ENCODE measurements at places on chromosomes 16 and 17.

DNA sequence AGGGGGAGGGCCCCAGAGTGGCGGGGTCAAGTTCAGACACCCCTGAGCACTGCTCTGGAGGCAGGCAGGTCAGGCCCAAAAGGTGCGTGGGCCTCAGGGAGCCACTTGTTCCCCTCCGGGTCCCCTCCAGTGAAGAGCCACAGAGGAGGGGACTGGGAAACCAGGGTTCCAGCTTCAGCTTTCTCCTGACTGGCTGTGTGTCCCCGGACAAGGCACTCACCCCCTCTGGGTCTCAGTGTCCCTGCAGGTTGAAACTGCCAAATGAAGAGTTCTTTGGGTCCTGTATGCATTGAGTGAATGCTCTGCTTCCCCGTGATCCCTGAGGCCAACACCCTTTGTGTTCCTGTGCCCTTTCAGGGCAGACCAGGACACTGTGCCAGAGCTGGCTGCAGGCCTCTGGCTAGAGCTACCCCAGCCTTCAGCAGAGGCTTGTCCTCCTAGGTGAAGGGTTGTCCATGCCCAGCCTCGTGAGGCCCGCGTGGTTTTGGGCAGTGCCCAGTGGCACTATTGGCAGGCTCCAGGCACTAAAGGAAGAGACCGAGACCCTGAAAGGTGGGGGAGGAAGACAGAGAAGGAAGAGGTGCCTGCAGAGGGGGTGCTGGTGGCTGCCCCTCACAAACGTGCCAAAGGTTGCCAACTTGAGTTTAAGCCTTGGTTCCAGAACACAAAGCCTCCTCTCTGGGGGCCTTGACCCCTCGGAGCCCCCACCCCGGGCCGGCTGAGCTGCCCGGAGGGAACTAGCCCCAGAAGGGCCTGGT is 13.3 kb upstream of the WNT3 start:
- no peak for DNase-seq

DNA sequence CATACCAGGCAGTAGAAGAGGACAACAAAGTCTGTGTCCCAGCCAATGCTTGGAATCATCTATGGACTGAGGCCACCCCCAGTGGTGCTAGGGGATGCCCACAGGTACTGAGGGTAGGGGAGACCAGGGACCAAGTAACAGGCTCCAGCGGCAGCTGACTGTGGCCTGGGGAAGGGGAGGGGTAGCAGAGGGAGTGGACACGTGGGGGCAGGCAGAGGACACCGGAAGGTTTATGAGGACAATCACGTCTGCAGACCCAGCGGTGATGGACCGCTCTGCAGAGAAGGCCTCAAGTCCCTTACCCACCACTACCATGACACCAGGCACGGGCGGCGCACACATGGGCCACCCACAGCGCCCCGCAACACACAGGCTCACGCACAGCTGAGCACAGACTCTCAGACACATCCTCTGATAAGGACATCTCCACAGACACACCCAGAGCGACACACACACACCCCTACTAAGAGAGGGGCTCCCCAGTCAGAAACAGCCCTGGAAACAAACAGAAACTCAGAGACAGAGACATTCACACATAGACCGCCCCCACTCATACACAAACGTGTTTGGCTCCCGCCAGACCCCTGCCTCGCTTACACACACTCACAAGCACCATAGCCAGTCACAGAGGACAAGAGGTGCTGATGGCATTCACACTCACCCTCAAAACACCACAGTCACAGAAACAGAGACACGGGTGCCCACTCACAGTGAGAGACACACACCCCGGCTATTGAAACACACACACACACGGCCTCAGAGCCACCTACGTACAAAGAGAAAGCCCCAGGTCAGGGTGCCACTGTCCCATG is 35.8 kb downstream of the SRCIN1 start:
- no peak for DNase-seq

DNA sequence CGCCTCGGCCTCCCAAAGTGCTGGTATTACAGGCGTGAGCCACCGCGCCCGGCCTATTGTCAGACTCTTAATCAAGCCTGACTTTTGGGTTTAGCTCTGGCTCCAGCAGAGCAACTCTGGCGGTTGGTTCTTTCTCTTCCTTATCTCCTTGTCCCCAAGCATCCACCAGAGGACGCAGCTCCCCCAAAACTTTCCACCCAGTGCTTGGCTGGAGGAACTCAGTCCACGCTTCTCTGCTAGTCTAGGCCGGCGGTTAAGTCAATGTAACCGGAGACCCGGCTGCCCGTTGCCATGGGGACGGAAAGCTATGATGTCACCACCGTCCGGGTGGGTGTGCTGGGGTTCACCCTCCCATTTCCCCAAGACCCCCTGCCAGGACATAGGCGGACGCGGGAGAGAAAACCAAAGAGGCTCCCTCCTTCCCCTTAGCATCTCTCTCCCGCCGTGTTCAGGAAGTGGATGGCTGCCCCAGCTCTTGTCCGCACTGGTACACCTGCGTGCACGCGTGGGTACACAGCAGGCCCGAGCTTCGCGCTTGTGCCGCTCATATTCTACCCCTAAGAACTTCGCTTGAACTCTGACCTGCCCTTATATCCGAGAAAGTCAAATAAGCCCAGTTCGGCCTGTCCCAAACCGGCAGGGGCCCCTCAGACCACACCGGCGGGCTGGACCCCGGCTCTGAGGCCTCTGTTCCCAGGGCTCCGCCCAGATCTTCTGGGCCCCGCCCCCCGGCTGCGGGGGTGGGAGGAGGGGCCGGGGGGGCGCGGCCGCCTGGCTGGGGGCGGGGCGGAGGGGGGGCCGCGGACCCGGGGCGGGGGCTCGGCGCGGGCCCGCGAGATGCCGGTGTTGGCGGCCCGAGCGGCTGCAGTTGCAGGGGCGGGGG is at the start of gene RND2:
RND2 (plus strand) TSS at position 825 of the 883 bp plus-strand sequence. CDS start 117 bp downstream, outside the sequence.
- DNase-seq, result peak; percentile 51

DNA sequence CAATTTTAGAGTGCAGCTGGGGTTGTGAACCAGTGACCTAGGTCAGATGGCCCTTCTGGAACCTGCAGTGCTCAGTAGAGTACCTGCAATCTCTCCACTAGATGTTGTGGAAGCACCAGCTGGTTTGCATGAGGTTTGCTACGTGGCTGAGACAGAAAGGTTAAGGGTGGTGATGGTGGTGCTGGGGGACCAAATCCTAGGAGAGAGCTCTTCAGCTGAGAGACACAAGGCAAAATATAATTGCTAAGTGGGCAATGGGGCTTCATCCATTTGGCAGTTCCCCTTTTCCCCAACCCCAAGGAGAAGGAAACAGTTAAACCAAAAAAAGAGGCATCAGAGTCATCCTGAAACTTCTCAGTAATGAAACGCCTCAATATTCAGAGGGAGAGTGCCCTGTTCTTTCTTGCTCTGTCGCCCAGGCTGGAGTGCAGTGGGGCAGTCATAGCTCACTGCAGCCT is 13.9 kb downstream of the ITPRIPL2 start:
- no peak for DNase-seq

GRCh38 chr17:43126911-43127290 is 1.7 kb upstream of the BRCA1 start:
- DNase-seq, result no peak

GRCh38 chr17:48701864-48702532 is 20.3 kb downstream of the PRAC1 start:
- no peak for DNase-seq

GRCh38 chr17:1865252-1866037 is 35.6 kb downstream of the RPA1 start:
- DNase-seq, result no peak

DNA sequence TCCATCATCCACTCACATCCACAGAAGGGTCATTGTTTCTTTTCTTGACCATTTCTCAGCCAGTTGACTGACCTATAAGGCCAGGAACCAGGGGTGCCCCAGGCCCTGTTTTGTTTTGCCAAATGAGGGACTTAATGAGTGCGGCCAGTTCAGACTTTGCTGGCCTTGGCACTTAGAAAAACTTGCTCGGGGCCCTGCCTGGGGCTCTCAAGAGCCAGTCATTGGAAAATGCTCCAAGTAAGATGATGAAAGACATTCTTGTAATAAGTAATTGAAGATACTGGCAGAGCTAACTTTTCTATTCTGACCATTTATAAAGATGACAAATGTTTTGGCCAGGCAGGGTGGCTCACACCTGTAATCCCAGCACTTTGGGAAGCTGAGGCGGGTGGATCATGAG is 29.0 kb upstream of the CLEC18B start:
- no peak for DNase-seq

- DNase-seq, result no peak
These were observed 2.9 kb downstream of the CMC2 start for GRCh38 chr16:81003610-81004460.

DNA sequence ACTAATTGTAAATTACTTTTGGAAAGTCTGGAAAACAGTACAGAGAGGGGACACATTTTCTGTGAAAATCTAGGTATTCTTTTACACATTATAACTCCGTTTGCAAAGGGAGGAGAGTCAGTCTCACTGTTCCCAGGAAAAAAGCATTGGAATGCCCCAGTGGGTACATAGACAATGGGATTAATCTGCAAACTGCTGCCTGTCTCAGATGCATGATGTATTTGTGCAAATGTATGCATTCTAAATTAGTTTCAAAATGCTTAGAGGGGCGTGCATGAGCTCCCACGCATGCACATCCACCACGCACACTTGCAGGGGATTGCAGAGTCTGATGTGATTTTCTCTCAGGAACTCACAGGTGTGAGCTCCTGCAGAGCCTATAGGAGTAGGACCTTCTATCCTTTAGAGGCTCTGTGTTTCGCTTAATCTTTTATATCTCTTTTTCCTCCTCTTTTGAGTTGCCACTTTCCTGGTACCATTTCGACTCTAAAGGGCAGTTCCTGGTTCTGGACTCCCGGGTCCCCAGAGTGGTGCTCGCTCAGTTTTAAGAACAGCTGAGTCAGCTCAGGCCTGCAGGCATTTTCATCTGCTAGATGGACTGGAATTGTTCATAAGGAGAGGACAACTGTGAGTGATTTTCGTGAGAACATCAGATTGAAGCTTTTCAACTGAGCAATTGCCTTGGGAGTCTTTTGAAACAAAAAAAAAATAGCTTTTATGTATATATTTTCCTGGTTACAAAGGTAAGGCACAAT is 1.1 kb downstream of the BCO1 start:
- no peak for DNase-seq

DNA sequence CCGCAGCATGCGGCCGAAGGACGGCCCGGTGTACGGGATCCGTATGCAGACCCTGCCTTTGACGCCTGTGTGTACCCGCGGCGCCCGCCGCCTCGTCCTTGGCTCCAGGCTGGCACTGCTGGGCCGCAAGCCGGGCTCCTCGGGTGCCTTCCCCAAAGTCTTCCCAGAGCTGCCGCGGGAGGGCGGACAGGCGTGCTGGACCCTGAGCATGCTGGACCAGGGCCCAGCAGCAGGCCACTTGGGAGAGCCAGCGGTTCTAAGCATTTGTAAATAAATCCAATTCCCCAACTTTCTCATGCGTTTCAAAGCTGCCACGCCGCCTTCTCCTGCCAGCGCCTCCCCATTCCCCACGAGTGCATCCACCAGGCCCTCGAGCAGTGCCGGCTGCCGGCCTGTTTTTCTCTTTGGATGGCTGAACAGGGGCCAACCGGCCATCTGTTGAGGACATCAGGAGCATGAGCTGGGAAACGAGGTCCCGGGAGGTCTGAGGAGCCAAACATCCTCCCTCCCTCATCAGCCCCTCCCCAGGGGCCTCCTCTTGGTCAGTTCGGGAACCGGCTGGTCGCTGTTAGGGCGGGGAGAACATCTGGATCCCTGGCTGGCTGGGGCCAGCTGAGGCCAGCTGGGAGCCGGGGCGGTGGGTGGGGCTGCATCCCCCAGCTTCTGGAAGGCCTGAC is 20.5 kb upstream of the PABPN1L start:
- DNase-seq, result no peak

- peak; percentile 24 for DNase-seq
These were observed 4.0 kb downstream of the PYY start for GRCh38 chr17:43949781-43950180.

DNA sequence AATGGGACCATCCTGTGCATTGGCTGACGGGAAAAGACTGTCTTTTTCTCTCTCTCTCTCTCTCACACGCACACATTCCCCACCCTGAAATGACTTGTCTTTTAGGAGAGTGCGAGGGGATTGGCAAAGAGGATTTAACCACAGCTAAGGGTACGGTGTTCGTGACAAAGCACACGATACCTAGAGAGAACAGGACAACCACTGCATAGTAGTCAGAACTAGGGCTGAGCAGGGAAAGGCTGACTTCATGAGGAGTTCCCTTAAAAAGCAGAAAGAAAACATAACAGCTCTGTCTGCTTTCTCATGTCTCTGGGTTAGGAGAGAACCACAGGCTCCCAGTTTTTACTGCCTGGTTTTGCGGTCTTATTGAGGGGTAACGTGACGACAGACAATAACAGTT is 742.8 kb upstream of the SOX9 start:
- no peak for DNase-seq

DNA sequence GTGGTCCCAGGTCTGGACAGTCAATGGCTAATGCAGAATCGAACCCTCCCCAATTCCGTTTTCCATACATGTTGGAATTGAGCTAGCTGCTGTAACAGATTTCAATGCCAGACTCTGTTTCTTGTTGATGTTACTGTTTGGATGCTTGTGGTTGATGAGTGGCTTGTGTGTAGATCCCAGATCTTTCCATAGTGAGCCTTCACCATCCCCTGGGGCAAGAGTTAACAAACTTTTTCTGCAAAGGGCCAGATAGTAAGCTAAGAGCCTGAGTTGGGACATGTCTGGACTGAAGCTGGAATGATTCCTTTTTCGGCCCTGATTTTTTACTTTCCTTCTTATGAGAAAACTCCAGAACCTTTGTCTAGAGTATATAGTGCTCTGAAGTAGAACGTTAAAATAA is 296.3 kb downstream of the CPPED1 start:
- DNase-seq, result no peak

- DNase-seq, result no peak
These were observed 8.0 kb downstream of the SLC9A5 start for GRCh38 chr16:67256701-67257230.

- no peak for DNase-seq
These were observed 7.7 kb upstream of the ENGASE start for GRCh38 chr17:79066963-79067362.

Measured in MG63 (cell line).